ENCODE measurements at places on chromosomes 11 and 22. TPM values are rescaled to one million over a fixed set of nuclear protein-coding genes. Genes with fewer than 3 reads are reported as not detected.

Gene DDX25
- 18.8 TPM for total RNA-seq

Gene KRTAP5-1
- not detected for total RNA-seq

Gene MRGPRX3
- total RNA-seq = not detected

Gene DEFB131B
- total RNA-seq = not detected

Gene APOL3
- 1.6 TPM for total RNA-seq

Gene HOATZ
- total RNA-seq = not detected

Gene PNPLA5
- under 0.01 TPM for total RNA-seq

Gene ABCC8
- total RNA-seq = 8.6 TPM

Gene GRM5
- total RNA-seq = 149 TPM

Gene OMP
- total RNA-seq = not detected

Gene PRR33
- total RNA-seq = not detected

Gene TESMIN
- total RNA-seq = 1.2 TPM

Gene MS4A4E
- total RNA-seq = not detected

Data from frontal cortex (tissue), 4 donors.